ENCODE measurements at places on chromosomes 4 and X. TPM values are rescaled to one million over a fixed set of nuclear protein-coding genes. Genes with fewer than 3 reads are reported as not detected.

SSX2B gene
- not detected for polyA plus RNA-seq

ODAPH gene
- not detected for polyA plus RNA-seq

FRG2 gene
- polyA plus RNA-seq, result not detected

GRIA3 gene
- 0.94 TPM for polyA plus RNA-seq

GABRB1 gene
- polyA plus RNA-seq, result not detected

PCDH19 gene
- 2.5 TPM for polyA plus RNA-seq

FRMD7 gene
- polyA plus RNA-seq, result not detected

MTMR8 gene
- 0.91 TPM for polyA plus RNA-seq

FOXR2 gene
- not detected for polyA plus RNA-seq

RASSF6 gene
- polyA plus RNA-seq, result 2.7 TPM

MAMLD1 gene
- 2.9 TPM for polyA plus RNA-seq

COQ2 gene
- polyA plus RNA-seq, result 5.6 TPM

HSPA4L gene
- 1.7 TPM for polyA plus RNA-seq

SFRP2 gene
- polyA plus RNA-seq, result 62.9 TPM

RAPGEF2 gene
- polyA plus RNA-seq, result 13.6 TPM

DIPK2B gene
- 12.8 TPM for polyA plus RNA-seq

PABPC1L2A gene
- polyA plus RNA-seq, result 0.03 TPM

TMPRSS11E gene
- 2.2 TPM for polyA plus RNA-seq

CTAG1A gene
- polyA plus RNA-seq, result not detected

ADH1C gene
- polyA plus RNA-seq, result 10.8 TPM

STARD8 gene
- 12.4 TPM for polyA plus RNA-seq

EGF gene
- 1.6 TPM for polyA plus RNA-seq

NPY1R gene
- polyA plus RNA-seq, result 1.1 TPM

GAB3 gene
- 2.2 TPM for polyA plus RNA-seq

CCDC120 gene
- 4.5 TPM for polyA plus RNA-seq

GYG2 gene
- polyA plus RNA-seq, result 10.3 TPM

USP17L5 gene
- polyA plus RNA-seq, result not detected

MAGEB17 gene
- not detected for polyA plus RNA-seq

MAOA gene
- 95.1 TPM for polyA plus RNA-seq

STK32B gene
- polyA plus RNA-seq, result 2.1 TPM

VSIG1 gene
- 0.29 TPM for polyA plus RNA-seq

AVPR2 gene
- polyA plus RNA-seq, result 7.7 TPM

DGKQ gene
- 10.0 TPM for polyA plus RNA-seq

SMS gene
- polyA plus RNA-seq, result 62.3 TPM

RIBC1 gene
- polyA plus RNA-seq, result 1.3 TPM

F9 gene
- 0.20 TPM for polyA plus RNA-seq

PARM1 gene
- polyA plus RNA-seq, result 81.3 TPM

SPANXN4 gene
- not detected for polyA plus RNA-seq

ATP6AP1 gene
- polyA plus RNA-seq, result 91.8 TPM

TRIM60 gene
- polyA plus RNA-seq, result not detected

BANK1 gene
- polyA plus RNA-seq, result 1.5 TPM

Measured in urinary bladder (tissue), 4 donors.